ENCODE measurements at places on chromosomes 16 and 17. TPM values are rescaled to one million over a fixed set of nuclear protein-coding genes. Genes with fewer than 3 reads are reported as not detected.

GRCh38 chr16:51061328-51061727, 89.7 kb downstream of the SALL1 start:
- DNase-seq: no peak

DNA sequence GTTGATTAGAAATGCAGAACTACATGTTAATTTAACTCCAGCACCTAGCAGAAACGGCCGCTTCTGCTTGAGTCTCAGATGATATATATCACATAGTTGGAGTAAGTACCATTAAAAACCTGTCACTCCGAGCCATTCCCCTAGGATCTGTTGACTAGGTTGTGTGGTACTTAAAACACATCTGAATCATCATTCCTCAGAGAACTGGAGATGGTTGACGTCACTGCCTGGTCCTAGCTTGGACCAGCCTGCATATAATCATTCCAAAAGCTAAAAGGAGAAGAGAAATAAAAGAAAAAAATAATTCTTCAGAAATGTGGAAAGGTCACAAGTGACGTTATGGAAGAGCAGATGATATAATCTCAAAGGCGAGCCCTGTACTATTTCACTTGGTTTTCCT, 31.3 kb upstream of the RASL10B start:
- no peak for DNase-seq

DNA sequence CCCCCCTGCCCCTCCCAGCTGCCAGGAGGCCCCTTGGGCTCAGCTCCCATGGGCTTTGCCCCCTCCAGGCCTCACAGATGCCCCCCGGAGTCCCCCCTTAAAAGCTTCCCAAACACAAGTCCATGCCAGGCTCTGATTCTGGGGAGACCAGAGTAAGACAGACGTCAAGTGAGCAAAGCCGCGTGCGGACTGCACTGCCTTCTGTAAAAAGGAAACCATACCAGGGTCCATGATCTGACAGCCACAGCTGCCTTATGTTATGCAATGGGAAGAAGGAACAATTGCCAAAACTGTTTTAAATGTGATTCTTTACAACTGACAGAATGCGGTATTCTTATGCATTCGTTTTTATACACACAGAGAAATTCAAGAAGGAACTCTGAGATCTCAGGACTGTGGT, 17.9 kb upstream of the HEXD start:
- no peak for DNase-seq

Gene KRTAP4-9
- total RNA-seq: not detected

DNA sequence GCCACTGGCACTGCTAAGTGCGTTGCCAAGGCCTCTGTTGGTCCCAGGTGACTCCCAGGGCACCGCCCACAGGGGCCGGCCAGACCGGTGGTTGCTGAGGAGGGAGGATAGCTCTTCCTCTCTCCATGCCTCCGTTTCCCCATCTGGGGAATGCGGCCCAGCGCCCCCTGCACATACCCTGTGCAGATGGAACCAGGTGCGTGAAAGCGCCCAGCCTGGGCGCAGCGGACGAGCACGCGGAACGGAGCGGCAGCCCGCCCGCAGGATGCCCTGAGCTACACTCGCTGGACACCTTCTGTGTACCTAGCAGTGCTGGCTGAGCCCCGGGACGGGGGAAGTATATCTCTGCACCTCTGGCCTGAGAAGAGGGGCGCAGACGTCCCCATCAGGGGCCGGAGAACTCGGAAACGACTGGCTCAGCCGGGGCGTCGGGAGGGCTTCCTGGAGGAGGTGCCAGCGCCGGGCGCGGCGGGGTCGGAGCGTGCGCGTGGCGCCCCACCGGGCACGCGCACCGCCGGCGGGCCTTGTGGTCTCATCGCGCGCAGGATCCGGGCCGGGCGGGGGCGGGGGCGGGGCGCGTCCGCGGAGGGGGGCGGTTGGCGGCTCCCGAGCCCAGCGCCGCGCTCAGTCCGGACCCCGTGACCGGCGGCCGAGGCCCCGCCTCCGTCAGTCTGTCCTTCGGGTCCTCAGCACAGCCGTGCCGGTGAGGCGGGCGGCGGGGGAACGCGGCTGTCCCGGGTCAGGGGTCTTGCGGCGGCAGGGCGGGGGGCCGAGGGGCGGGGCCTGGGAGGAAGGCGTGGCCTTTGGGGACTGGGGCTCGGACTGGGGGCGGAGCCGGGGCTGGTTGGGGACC, at the start of the genes CCDC78 and HAGHL:
TSS of gene CCDC78 (minus strand) at position 6 of the 853 bp plus-strand sequence. CDS start 76 bp downstream, outside the sequence.
TSS of gene HAGHL (plus strand) at position 669 of the 853 bp plus-strand sequence. CDS start 404 bp downstream, outside the sequence.
- peak; percentile 54 for DNase-seq

GRCh38 chr17:54028986-54029580, 206.4 kb downstream of the KIF2B start:
- no peak for DNase-seq

DNA sequence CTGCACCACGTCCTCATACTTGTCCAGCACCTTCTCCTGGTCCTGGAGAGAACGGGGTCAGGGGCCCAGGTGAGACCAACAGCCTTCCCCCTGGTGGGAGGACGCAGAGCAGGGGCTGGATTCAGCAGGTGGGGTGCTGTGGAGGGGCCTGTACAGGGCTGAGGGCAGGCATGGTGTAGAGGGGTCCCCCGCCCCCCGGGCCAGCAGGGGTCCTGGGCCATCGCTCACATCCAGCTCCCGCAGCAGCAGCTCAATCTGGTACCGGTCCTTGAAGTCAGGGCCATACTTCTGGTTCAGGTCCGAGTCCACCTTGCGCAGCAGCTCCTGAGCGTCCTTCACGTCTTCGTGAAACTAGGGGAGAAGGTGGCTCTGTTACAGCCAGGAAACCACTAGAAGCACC, 41.6 kb downstream of the PPL start:
- DNase-seq: no peak

- DNase-seq: no peak
These were observed 12.8 kb downstream of the LRRC36 start for GRCh38 chr16:67339453-67339852.

Gene TEKT1
- not detected for total RNA-seq
